Activated effector memory CD4-positive, alpha-beta T cell treated with anti-CD3 and anti-CD28 coated beads, Interleukin-2, amount 50 U/mL, for 16 hours (primary cell): ENCODE measurements at places on chromosomes 7 and 10.

- no peak for DNase-seq
Measured at GRCh38 chr7:14859267-14859666, 43.3 kb downstream of the DGKB start.

DNA sequence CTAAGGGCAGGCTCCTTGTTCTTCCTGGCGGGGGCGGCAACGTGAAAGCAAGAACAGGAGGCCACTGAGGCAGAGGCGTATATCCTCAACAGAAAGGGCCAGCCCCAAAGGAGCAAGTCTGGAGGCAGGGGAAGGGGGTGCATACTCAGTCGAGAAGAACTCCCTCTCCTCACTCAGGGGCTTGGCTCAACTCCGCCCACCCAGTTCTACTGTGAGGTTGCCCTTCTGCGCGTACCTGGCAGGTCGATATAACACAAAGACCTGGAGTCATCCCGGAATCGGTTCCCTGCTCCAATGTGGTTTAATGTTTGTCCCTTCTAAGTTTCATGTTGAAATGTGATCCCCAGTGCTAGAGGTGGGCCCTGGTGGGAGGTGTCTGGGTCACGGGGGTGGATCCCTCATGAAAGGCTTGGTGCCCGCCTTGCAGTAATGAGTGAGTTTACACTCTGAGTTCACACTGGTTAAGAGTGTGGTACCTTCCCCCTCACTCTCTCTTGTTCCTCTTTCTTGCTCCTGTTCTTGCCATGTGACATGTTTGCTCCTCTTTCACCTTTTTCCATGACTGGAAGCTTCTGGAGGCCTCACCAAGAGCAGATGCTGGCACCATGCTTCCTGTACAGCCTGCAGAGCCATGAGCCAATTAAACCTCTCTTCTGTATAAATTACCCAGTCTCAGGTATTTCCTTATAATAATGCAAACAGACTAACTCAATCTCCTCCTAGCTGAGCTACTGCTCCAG lies 32.6 kb downstream of the GSDME start:
- DNase-seq, result no peak

- DNase-seq, result no peak
Measured at GRCh38 chr10:115129752-115130151, 36.6 kb downstream of the ATRNL1 start.

DNA sequence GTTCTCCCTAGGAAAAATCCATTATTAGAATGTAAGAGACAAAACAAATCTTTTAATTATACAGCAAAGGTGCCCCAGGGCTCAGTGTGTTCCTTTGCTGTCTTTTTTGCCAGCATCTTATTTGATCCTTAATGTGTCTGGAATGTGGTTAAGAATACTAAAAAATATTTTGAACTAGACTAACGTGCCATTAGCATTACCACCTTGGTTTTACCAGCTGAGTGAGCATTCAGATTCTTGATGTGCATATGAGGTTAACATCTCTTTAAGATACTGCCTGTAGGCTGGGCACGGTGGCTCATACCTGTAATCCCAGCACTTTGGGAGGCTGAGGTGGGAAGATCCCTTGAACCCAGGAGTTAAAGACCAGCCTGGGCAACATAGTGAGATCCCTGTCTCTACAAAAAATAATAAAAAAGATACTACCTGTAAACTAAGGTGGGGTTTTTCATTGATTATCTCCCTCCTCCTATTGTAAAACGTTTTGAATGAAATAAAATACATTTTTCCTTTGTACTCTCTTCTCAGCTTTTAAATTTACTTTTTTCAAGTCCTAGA lies 96.6 kb downstream of the CCNY start:
- DNase-seq, result no peak

GRCh38 chr10:63281967-63282366 lies 148.8 kb downstream of the NRBF2 start:
- no peak for DNase-seq

DNA sequence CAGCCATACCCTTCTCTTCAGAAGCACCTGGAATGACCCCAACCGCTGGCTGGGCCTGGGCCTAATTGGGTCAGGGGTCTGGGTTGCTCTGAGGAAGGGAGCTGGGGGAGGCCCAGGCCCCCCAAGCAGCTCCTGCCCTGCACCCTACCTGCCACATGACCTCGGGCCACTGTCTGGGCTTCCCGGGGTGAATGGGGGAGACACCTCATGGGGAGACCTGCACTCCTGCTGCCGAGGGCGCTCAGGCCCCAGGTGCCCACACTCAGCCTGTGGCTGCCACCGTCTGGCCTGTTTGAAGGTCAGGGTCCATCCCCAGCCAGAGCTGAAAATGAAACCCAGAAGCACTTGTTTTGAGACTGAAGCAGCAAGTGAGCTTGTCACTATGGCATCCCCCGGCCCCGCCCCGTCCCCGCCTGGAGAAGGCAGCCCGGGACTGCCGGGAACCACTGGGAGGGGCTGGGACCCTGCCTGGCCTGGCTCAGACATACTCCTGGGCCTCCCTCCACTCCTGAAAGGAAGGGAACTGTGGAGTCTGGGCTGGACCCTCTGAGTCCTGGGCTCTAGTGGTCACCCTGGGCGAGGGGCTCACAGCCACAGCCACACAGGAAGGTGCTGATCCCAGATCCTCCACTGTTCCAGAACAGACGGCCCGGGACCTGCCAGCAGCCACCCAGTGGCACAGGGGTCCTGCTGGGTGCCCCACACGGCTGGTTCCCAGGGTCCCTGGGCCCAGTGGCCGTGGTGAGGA lies 7.4 kb upstream of the MICALL2 start:
- DNase-seq, result no peak

GRCh38 chr7:108088729-108089128 lies 41.4 kb downstream of the LAMB4 start:
- DNase-seq, result no peak

DNA sequence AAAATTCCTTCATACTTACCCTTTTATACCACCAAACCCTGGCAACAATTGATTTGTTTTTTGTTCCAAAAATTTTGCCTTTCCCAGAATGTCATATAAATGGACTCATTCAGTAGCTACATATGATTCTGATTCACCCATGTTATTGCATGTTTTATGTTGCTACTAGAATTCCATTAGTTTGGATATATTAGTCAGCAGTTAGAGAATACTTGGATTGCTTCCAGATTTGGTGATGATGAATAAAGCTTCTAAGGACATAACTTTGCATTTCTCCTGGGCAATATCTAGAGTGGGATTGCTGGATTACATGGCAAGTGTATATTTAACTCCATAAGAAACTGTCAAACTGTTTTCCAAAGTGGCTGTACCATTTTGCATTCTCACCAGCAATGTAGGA lies 806.9 kb downstream of the DNAJB9 start:
- no peak for DNase-seq

GRCh38 chr7:33677556-33677955 lies 227.8 kb upstream of the BMPER start:
- DNase-seq, result no peak

DNA sequence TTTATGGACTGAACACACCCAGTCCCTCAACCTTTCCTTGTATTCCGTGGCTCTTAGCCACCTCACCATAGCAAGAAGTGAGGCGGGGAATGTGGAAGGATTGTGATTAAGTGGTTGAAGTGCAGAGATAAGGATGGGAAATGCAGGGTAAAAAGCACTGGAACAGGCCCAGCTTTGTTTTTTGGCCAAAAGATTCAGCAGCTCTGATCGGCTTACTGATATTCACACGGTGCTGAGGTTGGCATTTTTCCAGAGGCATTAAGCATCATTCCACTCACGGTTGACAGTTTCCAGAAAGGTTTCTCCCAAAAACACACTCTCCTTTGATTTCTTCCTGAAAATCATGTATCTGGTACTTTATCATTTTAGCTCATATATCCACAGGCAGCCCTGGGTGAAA lies 544.2 kb downstream of the CNTNAP2 start:
- DNase-seq, result no peak

DNA sequence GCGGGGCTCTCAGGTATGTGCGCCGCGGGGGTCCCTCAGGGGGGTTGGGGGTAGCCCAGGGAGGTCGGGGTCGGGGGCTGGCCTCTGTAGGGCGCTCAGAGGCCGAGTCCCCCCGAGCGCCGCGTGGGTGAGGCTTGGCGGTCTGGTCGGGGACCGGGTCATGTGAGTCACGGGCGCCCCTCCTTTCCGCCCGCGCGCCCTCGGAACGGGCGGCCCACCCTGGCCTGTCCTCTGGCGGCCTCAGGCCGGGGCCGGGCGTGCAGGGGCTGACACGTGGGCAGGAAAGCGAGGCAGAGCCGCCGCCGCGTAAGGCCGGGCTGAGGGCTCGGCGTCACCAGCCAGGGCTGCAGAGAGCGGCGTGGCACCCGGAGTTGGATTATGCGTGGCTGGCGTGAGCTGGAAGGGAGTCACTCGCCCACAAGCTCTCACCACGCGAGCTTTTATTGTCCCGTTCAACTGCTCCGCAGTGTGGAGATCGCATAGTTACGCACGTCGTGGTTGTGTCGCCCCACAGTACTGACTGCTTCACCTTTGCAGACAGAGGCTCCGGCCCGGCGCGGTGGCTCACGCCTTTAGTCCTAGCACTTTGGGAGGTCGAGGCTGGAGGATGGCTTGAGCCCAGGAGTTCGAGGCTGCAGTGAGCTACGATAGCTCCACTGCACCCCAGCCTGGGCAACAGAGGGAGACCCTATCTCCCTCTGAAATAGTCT lies 385 bp downstream of the SHLD2 start:
- DNase-seq, result peak; percentile 92

DNA sequence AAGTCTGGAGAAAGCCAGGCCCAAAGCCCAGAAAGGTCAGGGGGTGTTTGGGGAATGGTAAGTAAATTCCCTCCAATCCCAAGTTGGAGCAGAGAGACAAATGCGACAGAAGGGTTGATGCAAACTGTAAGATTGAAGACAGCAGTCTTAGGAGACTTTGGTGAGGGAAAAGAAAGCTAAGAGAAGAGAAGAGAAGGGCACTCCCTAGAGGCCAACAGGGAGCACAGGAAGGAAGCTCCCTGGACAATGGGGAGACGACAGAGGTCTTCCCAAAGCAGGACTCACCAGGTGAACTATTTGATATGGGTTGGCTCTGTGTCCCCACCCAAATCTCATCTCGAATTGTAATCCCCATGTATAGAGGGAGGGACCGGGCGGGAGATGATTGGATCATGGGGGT lies 151.5 kb downstream of the KIF20B start:
- DNase-seq, result no peak

DNA sequence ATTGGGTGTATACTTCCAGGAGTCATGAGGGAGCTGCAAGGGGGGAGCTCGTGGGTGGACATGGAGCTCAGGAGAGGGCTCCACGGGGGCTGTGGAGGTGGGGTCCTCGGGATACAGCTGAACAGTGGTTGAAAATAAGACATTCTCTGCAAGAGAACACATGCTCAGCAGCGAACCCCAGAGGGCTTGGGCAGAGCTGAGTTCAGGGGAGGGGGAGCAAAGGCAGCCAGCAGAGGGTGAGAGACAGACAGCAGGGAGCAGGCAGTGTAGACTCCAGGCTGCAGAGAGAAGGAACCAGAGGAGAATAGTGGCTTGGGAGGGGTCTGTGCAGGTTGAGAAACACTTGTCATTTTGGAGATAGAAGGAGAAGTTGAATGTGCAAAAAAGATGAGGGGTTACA lies 73.0 kb upstream of the LRRC18 start:
- DNase-seq, result no peak

DNA sequence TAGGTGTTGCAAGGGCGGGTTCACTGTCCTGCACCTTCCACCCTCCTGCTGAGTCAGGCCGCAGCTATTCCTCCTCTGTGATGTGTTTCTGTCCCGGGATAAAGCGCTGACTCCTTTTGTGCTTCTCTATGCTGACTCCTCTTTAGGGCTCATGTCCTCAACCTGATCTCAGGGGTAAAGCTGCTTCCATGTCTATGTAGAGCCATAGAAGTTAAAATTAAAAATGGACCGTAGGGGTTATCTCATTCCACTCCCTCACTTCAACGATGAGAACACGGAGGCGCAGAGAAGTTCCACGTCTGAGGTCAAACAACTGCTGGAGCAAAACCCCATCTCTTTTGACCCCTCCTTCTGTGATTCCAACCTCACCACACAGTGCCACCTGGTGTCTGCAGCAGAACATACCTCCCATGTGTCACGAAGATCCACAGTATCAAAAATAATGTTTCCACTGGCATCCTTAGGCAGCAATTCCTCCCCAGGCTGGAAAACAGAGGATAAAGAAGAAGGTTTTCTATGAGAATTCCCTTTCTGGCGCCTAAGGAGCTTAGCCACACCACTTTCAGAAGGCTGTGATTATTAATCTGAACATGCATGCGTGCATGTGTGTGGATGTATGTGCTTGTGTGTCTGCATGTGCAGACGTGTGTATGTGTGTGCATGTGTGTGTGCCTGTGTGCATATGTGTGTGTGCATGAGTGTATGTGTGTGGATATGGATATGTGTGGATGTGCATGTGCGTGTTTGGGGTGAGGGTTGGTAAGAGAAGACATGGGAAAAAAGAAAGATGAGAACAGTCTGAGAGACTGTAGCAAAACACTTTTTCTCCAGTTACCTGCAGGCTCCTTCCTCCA lies 81.2 kb upstream of the UCN3 start:
- peak; percentile 85 for DNase-seq

DNA sequence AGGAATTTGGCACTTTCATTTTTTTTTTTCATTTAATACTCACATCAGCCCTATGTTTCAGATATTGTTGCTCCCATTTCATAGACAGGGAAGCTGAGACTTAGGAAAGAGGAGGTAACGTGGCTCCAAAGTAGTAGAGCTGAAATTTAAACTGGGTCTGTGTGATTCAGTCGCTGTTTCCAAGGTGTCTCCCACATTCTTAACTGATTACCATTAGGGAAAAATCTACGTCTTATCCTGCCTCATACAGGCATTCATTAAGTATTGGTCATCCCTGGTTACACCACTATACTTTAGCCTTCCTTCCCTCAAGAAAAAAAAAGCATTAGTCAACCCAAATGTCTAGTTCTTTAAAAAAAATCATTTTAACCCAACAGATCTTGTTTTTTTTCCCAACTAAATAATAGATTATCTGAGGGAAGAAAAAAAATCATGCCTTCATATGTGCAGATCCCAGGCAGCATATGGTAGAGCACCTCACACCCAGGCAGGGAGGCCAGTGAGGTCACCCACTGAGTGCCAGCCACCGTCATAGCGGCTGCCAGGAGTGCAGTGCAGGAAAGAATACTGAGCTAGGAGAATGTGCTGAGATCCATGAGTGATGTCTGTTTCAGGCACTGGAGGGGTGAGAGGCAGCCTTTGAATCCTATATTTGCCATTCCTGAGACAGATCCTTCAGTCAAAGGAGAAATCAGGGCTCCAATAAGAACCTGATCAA lies 59.0 kb upstream of the SORCS3 start:
- no peak for DNase-seq

- no peak for DNase-seq
Measured at GRCh38 chr10:13395540-13395939, 47.4 kb upstream of the SEPHS1 start.

- no peak for DNase-seq
Measured at GRCh38 chr10:125083576-125083920, 76.8 kb downstream of the CTBP2 start.

- DNase-seq, result no peak
Measured at GRCh38 chr7:49873420-49873819, 100.0 kb downstream of the VWC2 start.

GRCh38 chr10:42982891-42983506 lies 93.9 kb upstream of the RET start:
- DNase-seq, result no peak

DNA sequence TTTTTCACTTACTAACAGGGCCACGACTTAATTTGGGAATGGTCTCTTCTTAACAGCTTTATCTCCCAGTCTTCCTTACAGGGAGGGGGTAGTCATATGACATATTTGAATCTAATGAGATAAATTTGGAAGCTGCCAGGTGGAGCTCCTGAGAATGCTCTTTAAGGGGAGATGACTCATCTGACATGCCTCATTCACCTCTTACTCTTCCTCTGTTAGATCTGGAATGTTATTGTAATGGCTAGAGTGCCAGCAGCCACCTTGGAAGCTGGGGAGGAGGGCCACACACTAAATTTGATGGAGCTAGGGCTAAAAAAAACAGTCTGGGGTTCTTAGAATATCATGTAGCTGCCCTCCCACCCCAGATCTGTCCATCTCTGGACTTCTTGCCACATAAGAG lies 22.7 kb downstream of the HECW1 start:
- DNase-seq, result no peak
